Activated naive CD8-positive, alpha-beta T cell treated with anti-CD3 and anti-CD28 coated beads, Interleukin-2, amount 10 ng/mL, durations not matched to agents 7 days and 5 days (primary cell): ENCODE measurements at places on chromosomes 2 and 18. TPM values are rescaled to one million over a fixed set of nuclear protein-coding genes. Genes with fewer than 3 reads are reported as not detected.

C2orf80 gene
- total RNA-seq, result not detected

- H3K27me3 ChIP-seq, result peaks cover 4% of the 10 kb centered on the region
- no peak overlapping the region for H3K27ac ChIP-seq
- H3K4me3 ChIP-seq, result no peak overlapping the region
- DNase-seq, result no peak
- H3K4me1 ChIP-seq, result no peaks in the 10 kb centered on the region
- no peaks in the 10 kb centered on the region for H3K36me3 ChIP-seq
Observed at GRCh38 chr18:58161659-58162058, 117.6 kb downstream of the NEDD4L start.

GRCh38 chr18:23231340-23232021 lies 96.2 kb downstream of the CABLES1 start:
- peaks cover 39% of the 10 kb centered on the region for H3K4me1 ChIP-seq
- peaks cover 15% of the 10 kb centered on the region for H3K36me3 ChIP-seq
- H3K4me3 ChIP-seq, result peak overlapping the region; percentile 52
- peak overlapping the region; percentile 89 for H3K27ac ChIP-seq
- DNase-seq, result peak; percentile 55
- no peaks in the 10 kb centered on the region for H3K27me3 ChIP-seq

NR4A2 gene
- total RNA-seq, result 3.2 TPM

NAT8 gene
- not detected for total RNA-seq

DNA sequence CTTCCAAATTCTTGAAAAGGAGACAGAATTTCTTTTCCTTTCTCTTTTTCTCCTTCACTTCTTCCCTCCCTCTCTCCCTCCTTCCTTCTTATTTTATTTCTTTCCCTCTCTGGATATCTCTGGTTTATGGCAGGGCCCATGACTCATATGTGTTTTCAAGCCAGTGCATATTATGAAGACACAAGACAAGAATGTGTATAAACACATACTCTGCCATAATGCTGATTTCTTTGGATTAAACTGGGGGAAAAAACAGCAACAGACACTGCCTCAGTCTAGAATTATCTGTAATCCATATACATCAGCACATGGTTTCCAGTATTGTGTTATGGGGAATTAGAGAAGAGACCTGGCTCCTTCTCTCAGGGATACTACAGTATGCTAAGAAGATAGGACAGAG lies 82.8 kb upstream of the CPO start:
- H3K4me1 ChIP-seq, result peaks cover 18% of the 10 kb centered on the region
- H3K36me3 ChIP-seq, result peaks cover 2% of the 10 kb centered on the region
- H3K27me3 ChIP-seq, result no peaks in the 10 kb centered on the region
- H3K4me3 ChIP-seq, result no peak overlapping the region

- peaks cover 2% of the 10 kb centered on the region for H3K4me1 ChIP-seq
- H3K27me3 ChIP-seq, result peaks cover 9% of the 10 kb centered on the region
- no peak for DNase-seq
- no peak overlapping the region for H3K27ac ChIP-seq
- no peak overlapping the region for H3K4me3 ChIP-seq
Observed at GRCh38 chr2:182650704-182651103, 65.4 kb upstream of the DNAJC10 start.

- no peak overlapping the region for H3K27ac ChIP-seq
- H3K4me3 ChIP-seq, result no peak overlapping the region
- peaks cover 3% of the 10 kb centered on the region for H3K36me3 ChIP-seq
- no peaks in the 10 kb centered on the region for H3K4me1 ChIP-seq
- H3K27me3 ChIP-seq, result peaks cover 9% of the 10 kb centered on the region
- no peak for DNase-seq
Observed at GRCh38 chr2:100126201-100126600, 16.2 kb downstream of the AFF3 start.

GRCh38 chr2:181672255-181673008 lies 7.9 kb downstream of the NEUROD1 start:
- H3K4me3 ChIP-seq, result no peak overlapping the region
- H3K27ac ChIP-seq, result no peak overlapping the region
- no peak for DNase-seq
- H3K27me3 ChIP-seq, result peaks cover 34% of the 10 kb centered on the region
- peaks cover 6% of the 10 kb centered on the region for H3K4me1 ChIP-seq

GRCh38 chr2:191401287-191401686 lies 156.1 kb downstream of the MYO1B start:
- peaks cover 14% of the 10 kb centered on the region for H3K4me1 ChIP-seq
- no peak for DNase-seq
- H3K27ac ChIP-seq, result no peak overlapping the region
- H3K36me3 ChIP-seq, result no peaks in the 10 kb centered on the region

DNA sequence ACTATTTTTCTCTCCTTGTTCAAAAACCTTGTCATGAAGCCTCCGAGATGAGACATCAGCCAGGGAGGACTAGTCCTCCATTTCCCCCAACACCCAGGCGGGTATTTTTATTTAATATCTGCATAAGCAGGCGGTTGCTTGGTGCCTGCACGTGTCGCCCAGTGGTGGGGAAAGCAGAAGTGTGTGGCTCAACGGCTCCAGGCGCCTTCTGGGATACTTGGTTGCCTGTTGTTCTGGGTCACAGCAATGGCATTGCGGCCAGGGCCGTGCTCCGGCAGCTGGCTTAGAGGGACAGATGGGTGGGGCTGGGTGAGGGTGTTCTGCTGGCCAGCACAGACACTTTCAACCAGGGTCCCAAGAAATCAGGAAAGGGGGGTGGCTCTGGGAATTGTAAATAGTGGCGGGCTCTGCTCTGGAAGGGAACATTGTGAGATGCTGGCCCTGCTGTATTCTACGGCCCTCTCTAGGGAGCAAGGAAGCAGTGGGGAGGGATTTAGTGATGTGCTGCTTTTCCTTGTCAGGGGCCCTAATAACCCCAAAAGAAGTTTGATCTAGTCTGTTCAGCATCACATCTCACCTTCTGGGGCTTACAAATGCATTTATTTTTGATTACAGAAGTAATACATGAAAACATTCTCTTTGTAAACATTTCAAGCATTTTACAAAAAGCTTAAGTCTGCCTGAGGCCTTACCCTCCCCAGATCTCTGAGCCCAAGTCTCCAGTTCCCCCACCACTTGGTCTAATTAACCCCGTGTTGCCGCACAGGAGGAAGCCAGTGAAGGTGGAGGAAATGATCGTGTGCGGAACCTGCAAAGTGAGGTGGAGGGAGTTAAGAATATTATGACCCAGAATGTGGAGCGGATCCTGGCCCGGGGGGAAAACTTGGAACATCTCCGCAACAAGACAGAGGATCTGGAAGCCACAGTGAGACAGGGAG lies 1.1 kb downstream of the VAMP8 start:
- peaks cover 23% of the 10 kb centered on the region for H3K36me3 ChIP-seq
- peak overlapping the region; percentile 90 for H3K27ac ChIP-seq
- DNase-seq, result peak; percentile 45
- H3K4me1 ChIP-seq, result peaks cover 33% of the 10 kb centered on the region

DNA sequence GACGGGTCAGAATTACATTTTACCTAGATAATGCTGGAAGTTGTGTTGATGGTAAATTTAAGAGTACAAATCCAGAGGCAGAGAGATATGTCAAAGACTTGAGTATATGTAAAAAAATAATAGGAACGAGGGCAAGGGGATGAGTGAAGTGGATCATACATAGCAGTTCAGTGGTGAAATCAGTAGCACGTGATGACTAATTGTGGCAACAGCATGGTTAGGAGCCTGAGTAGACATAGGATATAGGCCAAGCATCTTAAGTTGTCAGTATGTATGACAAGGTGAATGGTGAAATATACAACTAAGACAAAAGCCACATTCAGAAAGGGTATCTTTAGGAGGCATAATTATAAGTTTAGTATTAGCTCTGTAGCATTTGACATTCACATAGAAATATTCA lies 826.5 kb upstream of the PIK3C3 start:
- H3K4me3 ChIP-seq, result no peak overlapping the region
- H3K27me3 ChIP-seq, result no peaks in the 10 kb centered on the region
- no peak for DNase-seq
- no peak overlapping the region for H3K27ac ChIP-seq
- H3K36me3 ChIP-seq, result no peaks in the 10 kb centered on the region

DNA sequence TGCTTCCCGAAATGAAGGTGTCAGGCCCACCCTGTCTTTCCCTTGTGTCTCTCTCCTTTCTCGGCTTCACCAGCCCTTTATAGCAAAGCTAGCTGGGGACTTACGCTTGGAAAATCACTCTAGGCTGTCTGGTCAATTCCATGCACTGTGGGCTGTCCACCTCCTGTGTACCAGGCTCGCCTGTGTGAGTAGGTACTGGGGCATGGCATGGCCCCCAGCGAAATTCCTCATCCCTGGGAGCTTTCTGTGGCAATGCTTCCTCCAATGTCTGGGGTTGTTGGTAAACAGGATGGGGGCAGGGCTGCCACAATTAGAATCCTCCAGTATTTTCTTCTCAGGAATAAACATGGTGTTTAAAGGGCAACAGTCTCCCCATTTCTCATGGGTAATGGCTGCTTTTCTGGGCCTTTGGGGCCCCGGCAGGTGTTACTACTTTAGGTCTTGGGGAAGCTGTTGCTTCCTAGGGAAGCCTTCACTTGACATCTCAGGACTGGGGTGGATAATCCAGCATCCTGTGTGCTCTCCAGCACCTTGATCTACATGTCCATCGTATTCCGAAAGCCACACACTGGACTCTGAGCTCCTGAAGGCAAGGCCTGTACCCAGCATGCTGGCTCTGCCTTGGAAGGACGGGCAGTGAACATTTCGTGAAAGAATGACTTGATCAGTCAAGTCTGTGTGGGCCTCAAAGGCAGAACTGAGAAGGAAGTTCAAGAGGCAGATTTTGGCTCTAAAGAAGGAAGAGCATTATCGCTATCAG lies 21.1 kb downstream of the RHOB start:
- H3K4me3 ChIP-seq, result no peak overlapping the region
- H3K27ac ChIP-seq, result no peak overlapping the region
- no peaks in the 10 kb centered on the region for H3K36me3 ChIP-seq
- H3K27me3 ChIP-seq, result peaks cover 4% of the 10 kb centered on the region

HOXD12 gene
- not detected for total RNA-seq

POTEJ gene
- total RNA-seq, result not detected

CCDC74A gene
- 4.9 TPM for total RNA-seq

IL36A gene
- not detected for total RNA-seq

DNA sequence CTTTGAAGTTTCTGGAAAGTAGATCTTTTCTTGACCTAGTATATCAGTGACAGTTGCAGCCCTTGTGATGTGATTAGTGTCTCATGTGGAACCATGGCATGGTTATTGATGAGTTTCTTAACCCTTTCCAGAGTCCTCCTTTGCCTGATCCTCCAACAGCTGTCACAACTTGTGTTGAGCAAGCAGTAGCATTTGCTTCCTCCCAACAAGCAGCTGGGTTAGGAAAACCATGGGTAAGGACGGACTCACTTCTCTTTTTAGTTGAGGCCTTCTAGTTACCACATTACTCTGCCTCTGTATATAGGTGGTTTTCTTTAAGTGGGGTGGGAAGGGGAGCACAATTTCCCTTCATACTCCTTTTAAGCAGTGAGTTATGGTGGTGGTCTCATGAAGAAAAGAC lies 96.3 kb downstream of the XRCC5 start:
- peaks cover 11% of the 10 kb centered on the region for H3K4me1 ChIP-seq
- H3K36me3 ChIP-seq, result peaks cover 66% of the 10 kb centered on the region
- H3K4me3 ChIP-seq, result no peak overlapping the region

- H3K4me3 ChIP-seq, result peak overlapping the region; percentile 80
- DNase-seq, result no peak
- peaks cover 33% of the 10 kb centered on the region for H3K36me3 ChIP-seq
- peak overlapping the region; percentile 99 for H3K27ac ChIP-seq
Observed at GRCh38 chr2:232316461-232317330, 61.9 kb upstream of the ALPP start.

GRCh38 chr2:45257820-45258219 lies 248.6 kb upstream of the SIX2 start:
- no peak overlapping the region for H3K27ac ChIP-seq
- no peak overlapping the region for H3K4me3 ChIP-seq
- H3K36me3 ChIP-seq, result no peaks in the 10 kb centered on the region
- no peak for DNase-seq

- peaks cover 2% of the 10 kb centered on the region for H3K27me3 ChIP-seq
- no peak for DNase-seq
- H3K36me3 ChIP-seq, result no peaks in the 10 kb centered on the region
- H3K27ac ChIP-seq, result no peak overlapping the region
- no peak overlapping the region for H3K4me3 ChIP-seq
Observed at GRCh38 chr2:121955426-121955825, 200.0 kb downstream of the TSN start.

PAX8 gene
- 3.2 TPM for total RNA-seq

DNA sequence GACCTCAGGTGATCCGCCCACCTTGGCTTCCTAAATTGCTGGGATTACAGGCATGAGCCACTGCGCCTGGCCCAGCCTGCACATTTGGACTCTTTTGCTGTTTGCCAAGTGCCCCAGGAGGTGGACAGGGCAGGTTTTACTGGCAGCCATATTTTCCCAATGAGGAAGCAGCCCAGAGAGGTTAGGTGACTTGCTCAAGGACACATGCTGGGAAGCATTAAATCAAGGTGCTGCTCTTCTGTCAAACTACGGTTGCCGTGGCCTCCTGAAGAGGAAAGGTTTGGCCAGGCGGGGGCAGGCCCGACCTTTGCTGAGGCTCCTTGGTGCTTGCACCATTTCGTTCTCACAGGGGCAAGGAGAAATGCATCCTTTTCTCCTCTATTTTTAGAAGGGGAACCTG lies 44.0 kb downstream of the DNMT3A start:
- H3K27ac ChIP-seq, result peak overlapping the region; percentile 75
- H3K27me3 ChIP-seq, result no peaks in the 10 kb centered on the region
- peaks cover 15% of the 10 kb centered on the region for H3K36me3 ChIP-seq

DNA sequence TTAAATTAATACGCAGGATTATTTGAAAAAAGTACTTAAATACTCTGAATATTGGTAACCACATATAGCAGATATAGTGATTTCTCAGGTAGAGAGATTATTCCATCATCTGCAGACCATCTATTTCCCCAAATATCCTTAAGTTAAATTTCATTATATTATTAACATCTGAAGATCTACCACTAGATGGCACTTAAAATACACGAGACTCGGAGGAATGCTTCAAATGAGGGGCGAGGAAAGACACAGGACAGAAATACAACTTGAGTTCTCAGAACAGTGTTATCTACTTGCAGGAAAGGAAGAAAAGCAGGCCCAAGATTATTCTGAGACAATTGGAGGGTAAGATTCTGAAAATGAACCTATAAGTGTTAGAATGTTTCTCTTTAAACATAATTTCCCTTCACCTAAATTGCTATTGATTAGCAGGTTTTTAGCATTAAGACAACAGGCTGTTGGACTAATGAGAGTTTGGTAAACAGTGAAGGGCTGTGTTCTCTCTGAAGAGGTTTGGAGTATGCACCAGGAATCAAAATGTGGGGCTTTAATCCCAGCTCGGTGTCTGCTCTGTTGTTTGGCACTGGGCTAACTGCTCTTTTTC lies 76.9 kb upstream of the GCFC2 start:
- no peaks in the 10 kb centered on the region for H3K36me3 ChIP-seq
- no peaks in the 10 kb centered on the region for H3K4me1 ChIP-seq
- H3K27ac ChIP-seq, result no peak overlapping the region
- DNase-seq, result no peak
- H3K27me3 ChIP-seq, result no peaks in the 10 kb centered on the region
- no peak overlapping the region for H3K4me3 ChIP-seq

DNA sequence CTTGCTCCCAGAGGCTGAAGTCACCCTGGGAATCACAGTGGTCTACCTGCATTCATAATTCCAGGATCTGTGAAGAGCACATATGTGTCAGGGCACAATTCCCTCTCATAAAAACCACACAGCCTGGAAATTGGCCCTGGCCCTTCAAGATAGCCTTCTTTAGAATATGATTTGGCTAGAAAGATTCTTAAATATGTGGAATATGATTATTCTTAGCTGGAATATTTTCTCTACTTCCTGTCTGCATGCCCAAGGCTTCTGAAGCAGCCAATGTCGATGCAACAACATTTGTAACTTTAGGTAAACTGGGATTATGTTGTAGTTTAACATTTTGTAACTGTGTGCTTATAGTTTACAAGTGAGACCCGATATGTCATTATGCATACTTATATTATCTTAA lies 24.2 kb downstream of the ICOS start:
- no peak overlapping the region for H3K4me3 ChIP-seq
- H3K36me3 ChIP-seq, result peaks cover 44% of the 10 kb centered on the region
- no peaks in the 10 kb centered on the region for H3K27me3 ChIP-seq
- no peak for DNase-seq
- H3K4me1 ChIP-seq, result peaks cover 5% of the 10 kb centered on the region
- H3K27ac ChIP-seq, result no peak overlapping the region
